ENCODE measurements at places on chromosomes 12 and 14.

DNA sequence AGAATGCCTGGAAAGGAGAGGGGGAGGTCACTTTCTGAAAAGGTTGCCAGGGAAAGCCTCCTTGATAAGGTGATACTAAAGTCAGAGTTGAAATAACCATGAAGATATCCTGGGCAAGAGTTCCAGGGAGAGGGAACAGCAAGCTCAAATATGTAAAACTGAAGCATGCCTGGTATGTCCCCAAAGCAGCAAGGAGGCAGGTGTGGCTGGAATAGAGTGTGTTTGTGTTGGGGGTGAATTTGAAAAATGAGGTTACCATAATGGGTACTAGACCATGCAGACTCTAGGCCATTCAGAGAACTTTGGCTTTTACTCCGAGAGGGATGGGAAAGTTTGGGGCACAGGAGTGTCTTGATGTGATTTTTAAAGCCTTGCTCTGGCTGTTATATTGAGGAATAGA lies 66.7 kb upstream of the PTCSC3 start:
- no peak for DNase-seq

DNA sequence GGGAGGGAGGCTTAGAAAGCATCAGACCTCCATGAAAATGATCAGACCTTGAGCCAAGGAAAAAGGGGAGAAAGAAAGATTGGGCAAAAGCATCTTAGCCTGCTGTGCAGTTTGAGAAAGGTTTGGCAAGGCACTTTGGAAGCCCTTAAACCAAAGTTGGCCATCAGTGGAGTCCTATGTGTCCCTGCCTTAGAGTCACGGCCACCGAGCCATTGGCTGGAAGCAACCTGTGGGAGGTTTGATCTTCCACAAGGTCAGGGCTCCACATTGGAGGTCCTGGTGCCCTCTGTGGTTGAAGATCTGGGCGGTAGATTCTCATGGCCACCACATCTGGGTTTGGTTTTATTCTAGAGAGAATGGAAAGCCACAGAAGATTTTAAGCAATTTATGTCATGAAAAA lies 44.4 kb downstream of the SRRM4 start:
- DNase-seq, result no peak

- DNase-seq, result no peak
These were observed 67.2 kb downstream of the GNS start for GRCh38 chr12:64691795-64692583.

DNA sequence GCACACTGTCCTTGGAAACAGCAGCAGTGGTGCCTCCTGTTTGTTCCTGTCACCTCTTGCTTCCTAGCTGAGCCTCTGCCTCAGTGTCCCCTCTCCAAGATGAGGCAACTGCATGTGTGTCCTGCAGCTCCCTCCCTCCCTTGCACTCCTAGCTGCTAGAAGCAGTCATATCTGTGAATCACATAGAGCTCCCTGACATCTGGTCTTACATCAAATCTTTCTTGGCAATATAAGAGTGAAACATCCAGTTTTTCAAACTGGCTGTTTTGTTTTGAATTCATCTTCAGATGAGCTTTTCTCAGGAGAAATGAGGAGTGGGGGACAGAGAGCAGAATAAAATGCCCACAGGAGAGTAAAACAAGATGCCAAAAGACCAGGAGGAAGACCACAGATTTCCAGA lies 103.7 kb downstream of the VCPKMT start:
- no peak for DNase-seq

DNA sequence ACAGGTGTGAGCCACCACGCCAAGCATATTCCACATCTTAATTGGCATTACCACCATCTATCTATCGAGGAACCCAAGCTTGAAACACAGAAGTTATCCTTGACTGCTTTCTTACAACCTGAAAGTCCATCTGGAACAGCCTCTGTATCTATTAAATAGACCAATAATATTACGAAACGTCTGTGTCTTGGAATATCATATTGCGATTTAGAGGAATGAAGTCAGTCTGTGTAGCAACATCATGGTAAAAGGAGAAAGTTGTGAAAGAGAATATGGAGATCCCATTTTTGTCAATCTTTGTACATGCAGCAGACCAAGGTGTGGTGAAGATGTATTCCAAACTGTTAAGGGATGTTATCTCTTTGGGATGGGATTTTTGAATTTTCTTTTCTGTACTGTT lies 25.8 kb upstream of the MAX start:
- DNase-seq, result no peak

DNA sequence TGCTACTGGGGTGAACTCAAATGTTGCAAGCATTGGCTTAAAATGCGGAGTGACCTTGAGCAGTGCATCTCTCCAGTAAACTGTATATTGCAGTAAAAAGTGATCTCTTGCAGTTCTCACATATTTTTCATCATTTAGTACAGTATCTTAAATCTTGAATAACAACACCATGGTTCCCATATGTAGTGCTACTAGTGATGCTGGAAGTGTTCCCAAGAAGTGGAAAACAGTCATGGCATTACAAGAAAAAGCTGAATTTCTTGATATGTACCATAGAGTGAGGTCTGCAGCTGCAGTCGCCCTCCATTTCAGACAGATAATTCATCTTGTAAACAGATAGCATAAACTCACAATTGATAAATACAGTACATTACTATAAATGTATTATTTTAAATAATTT lies 42.9 kb upstream of the TSPAN8 start:
- DNase-seq, result no peak

- no peak for DNase-seq
These were observed 12.5 kb upstream of the SMCO3 start for GRCh38 chr12:14826491-14826890.

GRCh38 chr12:122449317-122449716 lies 26.8 kb upstream of the CLIP1 start:
- no peak for DNase-seq

GRCh38 chr12:24770821-24771220 lies 178.1 kb downstream of the BCAT1 start:
- DNase-seq, result no peak

- peak; percentile 71 for DNase-seq
These were observed 57.9 kb upstream of the PNMA1 start for GRCh38 chr14:73771848-73772638.

DNA sequence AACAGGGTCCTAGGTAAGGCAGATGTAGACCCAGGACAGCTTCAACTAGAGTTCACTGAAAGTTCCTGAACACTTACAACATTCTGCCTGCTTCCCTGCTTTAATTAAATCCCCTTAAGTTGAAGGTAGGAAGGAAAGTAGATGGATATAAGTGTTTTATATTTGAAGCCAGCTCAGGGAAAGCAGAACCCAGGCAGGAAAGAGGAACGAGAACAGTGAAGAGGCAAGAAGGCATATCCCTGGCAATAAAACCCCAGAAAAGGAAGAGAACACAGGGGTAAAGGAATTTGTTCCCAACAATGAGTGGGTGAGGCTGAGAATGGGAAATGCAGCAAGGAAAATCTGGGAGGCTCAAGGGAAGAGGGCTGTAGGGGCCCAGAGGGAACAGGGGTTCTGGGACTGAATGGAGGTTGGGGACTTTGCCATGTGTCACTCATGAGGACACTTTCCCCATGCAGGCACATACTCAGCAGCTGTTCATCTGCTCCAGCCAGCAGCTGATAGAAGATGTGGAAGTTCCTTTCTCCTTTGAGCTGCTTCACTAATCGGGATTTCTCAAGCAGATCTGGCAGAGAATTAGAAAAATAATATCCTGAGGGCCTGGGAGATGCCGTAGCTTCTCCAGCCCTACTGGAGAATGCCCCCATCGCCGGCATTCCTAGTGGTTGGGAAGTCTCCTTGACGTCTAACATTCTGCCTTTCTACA lies 3.7 kb downstream of the MYO1A start:
- DNase-seq, result no peak

DNA sequence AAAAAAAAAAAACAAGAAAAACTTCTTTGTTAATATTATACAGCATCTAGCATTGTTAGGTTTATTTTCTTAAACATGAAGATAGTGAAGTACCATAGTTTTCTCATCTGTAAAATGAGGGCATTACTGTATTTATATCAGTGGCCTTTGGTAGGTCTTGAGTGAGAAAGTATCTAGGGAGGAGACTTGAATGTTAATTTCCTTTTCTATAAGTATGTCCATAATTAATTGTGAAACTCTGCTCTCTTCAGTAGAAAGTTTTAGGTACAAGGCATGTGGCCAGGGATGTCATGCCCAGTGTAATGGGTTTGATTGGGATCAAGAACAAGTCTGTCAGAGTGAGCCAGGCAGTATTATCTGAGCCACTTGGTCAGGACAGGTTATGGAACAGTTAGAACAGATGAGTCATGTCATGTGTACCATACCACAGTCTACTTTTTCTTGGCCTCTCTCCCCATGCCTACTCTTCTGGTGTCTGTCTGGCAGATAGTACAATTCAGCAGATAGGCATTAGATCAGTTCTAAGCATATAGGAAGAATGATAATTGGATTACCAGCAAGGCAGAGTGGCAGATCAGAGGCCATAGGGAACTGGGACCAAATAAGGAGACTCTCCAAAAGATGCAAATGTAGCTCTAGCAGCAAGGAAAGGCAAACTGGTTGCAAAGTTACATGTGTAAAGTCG lies 30.4 kb downstream of the FBXO34 start:
- DNase-seq, result peak; percentile 17

GRCh38 chr12:50309950-50310349 lies 26.6 kb upstream of the LIMA1 start:
- DNase-seq, result no peak

- DNase-seq, result no peak
These were observed 24.7 kb upstream of the MAP1LC3B2 start for GRCh38 chr12:116534311-116535121.

- DNase-seq, result peak; percentile 6
These were observed 169.0 kb downstream of the PRIMA1 start for GRCh38 chr14:93619176-93619793.

GRCh38 chr12:29238822-29239291 lies 89.8 kb downstream of the FAR2 start:
- DNase-seq, result no peak

GRCh38 chr12:116427200-116427930 lies 131.8 kb upstream of the MAP1LC3B2 start:
- DNase-seq, result no peak

DNA sequence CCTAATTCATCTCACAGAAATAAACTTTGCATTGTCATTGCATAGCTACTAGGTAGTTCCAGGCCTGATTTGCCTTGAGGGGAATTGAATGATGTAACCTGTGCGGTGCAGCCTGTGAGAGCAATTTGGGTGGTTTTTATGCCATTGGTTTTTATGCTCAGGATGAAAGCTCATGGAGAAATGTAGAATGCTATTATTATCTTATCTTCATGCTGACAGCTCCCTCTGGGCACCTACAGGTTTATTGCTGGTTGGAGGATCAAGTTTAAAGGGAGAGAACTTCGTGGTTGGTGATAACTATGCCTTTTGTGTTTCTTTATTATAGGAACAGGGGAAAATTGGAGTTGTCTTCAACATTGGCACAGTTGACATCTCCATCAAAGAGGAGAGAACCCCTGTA lies 547.9 kb downstream of the DIO2 start:
- no peak for DNase-seq

GRCh38 chr12:6069437-6070093 lies 54.9 kb downstream of the VWF start:
- DNase-seq, result no peak

GRCh38 chr14:92939699-92940098 lies 16.7 kb downstream of the CHGA start:
- no peak for DNase-seq

- peak; percentile 20 for DNase-seq
These were observed 604 bp downstream of the EEA1 start for GRCh38 chr12:92928421-92928961.

DNA sequence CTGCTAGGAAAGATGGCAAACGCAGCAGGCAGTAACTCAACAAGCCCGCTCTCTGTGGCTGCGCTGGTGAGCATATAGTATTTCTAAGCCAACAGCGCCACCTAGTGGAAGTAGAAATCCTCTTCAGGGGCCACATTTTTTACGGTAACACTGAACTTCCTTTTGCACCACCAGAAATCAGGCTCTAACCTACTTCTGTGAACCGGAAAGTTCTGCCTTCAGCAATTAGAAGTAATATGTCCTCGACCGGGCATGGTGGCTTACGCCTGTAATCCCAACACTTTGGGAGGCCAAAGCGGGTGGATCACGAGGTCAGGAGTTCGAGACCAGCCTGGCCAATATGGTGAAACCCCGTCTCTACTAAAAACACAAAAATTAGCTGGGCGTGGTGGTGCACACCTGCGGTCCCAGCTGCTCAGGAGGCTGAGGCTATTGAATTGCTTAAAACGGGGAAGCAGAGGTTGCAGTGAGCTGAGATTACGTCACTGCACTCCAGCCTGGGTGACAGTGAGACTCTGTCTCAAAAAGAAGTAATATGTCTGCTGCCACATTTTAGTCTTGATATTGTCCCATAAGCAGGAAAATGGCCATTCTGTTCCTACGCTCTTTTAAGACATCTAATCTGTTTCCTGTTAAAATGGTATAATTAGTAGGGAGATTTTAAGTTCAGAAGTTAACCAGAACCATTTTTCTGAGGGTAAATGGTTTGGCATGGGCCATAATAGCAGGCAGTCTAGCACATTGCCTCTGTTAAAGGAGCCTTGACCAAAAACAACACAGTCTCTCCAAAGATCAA lies 26.8 kb downstream of the APOBEC1 start:
- peak; percentile 86 for DNase-seq

- DNase-seq, result no peak
These were observed 84.6 kb downstream of the SCFD1 start for GRCh38 chr14:30706704-30707103.

Data from CD4-positive, alpha-beta T cell treated with Interleukin-15 for 4 hours (primary cell).